Stimulated activated CD8-positive, alpha-beta memory T cell treated with anti-CD3 and anti-CD28 coated beads, Interleukin-7, amount 100 ng/mL, for 1 hour (primary cell): ENCODE measurements at places on chromosomes 12 and 14.

DNA sequence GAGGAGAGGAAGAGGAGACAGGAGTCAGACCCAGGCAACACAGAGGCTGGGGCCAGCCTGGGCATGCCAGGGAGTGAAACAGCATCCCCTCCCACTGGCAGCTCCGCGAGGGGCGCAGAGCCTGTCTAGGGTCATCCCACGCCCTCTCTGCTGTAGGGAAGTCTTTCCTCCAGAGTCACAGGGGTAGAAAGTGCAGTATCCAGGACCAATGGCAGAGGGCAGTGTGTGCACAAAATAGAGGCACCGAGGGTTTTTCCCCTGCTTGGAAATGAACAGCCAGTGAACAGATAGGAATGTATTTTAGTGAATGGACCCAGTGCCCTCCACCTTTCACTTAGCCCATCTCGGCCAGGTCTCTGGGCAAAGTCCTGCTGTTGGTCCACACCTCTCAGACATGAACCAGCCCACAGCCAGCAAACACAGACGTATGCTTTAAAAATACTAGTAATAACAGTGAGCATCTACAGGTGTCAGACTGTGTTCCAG, 9.4 kb upstream of the KRT74 start:
- no peak for DNase-seq

DNA sequence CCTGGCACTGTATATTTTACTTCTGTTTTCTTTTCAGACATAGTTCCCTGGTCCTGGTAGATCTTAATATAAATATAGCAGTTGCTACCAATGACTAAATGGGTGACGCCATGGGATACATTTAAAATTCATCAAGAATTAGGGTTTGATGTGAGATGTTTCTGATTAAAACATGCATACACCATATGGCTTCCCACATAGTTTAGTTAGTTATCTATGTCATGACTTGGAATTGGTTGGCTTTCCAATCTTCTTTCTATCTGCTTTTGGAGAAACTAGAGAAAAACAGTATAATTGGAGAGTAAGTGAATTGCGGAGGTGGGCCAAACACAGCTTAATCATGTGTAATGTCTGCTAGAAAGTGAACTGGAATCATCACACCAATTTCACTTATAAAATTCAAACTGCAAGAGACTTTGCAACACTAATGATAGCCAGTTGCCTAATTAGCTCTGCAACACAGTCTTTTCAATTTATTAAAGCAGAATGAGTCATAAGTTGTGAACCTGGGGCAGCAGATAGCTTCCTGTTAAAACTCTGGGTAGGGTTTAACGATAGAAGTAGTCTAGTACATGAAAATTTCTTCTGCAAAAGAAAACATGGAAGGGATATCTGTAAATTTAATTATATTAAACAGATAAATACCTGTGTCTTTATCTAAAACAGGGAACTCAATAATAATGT, 295.2 kb downstream of the SLC16A7 start:
- DNase-seq, result no peak

DNA sequence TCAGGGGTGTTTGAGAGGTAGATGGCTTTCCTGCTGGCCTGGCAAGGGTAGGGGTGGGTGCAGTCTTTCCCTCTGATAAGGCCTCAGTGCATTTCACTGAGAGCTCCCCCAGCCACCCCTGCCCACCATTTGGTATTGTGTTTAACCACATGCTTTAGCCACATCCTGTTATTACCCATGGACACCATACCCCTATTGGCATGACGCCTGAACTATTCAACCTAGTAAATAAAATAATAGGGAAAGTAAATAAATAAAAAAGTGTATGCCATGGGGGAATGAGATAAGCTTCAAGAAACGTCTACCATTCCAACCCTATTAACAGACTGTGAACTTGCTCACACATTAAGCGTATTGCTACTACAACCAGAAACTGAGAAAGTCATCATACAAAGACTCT, 7.6 kb upstream of the LGR5 start:
- no peak for DNase-seq

GRCh38 chr12:112879191-112879705, 27.5 kb upstream of the OAS1 start:
- no peak for DNase-seq

GRCh38 chr12:94795520-94795919, 145.2 kb upstream of the TMCC3 start:
- DNase-seq, result no peak

DNA sequence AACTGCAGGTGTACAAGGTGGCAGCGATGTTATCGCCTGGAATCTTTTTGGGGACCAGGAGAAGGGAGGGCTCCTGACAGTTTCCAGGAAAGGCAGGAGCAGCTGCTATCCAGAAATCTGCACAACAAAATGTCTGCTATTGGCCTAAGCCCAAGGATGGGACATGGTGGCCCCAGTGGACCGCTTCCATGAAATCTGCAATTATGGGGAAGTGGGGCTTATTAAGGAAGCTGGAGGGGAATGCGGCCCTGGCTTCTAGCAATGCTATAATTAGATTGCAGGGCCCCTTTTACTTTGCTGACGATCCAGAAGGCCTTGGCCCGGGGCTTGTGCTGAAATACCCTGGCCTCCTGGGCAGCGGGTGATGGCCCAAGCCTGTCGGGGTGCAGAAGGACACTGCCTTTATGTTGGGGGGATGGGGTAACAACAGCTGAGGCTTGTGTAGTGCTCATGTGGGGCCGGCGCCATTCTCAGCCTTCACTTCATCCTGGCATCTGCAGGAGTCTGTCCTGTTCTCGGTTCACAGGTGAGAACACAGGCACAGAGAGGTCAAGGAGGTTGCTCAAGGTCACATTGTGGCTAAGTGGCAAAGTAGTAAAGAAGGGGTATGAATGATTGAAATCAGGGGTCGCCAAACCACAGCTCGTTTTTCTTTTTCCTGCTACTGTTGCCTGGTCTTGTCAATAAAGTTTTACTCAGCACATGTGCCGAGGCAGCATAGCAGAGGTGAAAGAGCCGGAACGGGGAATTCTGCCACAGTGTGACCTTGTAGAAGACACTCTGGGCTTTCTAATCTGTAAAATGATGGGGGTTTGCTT, 153.5 kb downstream of the RBM19 start:
- no peak for DNase-seq

DNA sequence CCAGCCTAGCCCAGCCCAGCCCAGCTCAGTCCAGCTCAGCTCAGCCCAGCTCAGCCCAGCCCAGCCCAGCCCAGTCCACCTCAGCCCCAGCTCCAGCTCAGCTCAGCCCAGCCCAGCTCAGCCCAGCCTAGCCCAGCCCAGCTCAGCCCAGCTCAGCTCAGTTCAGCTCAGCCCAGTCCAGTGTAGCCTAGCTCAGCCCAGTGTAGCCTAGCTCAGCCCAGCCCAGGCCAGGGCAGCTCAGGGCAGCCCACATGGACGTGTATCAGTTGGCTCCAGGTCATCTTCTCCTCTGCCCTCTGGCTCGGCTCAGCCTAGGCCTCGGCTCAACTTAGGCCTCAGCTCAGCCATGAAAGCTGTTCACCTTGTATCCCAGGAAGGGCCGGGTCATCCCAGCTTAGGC, 64.7 kb downstream of the TMEM121 start:
- DNase-seq, result no peak
